ENCODE measurements at places on chromosomes 2 and 18. TPM values are rescaled to one million over a fixed set of nuclear protein-coding genes. Genes with fewer than 3 reads are reported as not detected.

Gene CYTIP
- 1.1 TPM for polyA plus RNA-seq

Gene EPAS1
- 239 TPM for polyA plus RNA-seq

Gene POTEC
- polyA plus RNA-seq = not detected

Gene PLEKHM3
- 17.9 TPM for polyA plus RNA-seq

DNA sequence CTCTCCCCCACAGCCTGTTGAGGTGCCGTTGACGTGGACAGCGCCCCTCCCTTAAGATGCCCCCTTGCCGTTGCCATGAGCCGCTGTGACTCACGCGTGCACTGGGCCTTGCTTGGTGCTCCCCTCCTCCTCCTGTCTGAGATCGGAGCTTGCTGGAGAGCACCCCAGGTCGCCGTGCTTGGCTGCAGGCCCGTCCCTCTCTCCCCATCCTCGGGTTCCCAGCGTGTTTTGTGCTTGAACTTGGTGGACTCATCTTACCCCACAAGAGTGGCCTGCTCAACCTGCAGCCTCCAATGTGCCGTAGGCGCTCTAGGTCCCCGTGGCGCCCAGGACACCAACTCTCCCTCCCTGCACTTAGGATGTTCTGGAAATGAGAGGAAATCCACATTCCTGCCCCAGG, 39.9 kb downstream of the GBX2 start:
- no peak for DNase-seq

DNA sequence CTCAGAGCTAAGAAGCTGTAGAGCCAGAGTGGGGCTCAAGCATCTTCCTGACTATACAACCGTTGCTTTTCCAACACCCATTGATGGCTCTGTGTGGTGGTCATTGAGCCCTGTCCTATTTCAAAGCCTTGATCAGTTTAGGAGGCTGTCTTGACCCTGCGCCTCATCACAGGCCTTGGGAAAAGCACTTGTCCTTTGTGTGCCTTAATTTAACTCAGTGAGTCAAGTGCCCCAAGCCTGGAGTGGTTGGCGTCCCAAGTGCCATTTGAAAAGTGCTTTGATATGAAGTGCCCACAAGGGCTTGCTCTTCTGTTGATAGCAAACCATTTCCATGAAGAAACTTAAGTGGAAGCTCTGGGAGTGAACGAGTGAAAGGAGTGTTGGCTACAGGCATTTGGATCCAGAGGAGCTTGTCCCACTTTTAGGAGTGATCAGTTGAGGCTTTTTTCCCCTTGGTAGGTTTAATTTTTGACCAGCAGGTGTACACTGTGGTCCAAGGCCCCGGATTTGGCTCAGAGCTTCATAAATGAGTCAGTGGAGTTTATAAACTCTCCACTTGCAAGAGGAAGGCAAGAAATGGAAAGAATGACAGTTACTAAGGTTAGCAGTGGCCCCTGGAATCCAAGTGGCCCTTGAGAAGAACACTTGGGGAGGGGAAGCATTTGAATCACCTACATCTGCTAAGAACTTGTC, 50.3 kb downstream of the ACTR2 start:
- DNase-seq = peak; percentile 65

DNA sequence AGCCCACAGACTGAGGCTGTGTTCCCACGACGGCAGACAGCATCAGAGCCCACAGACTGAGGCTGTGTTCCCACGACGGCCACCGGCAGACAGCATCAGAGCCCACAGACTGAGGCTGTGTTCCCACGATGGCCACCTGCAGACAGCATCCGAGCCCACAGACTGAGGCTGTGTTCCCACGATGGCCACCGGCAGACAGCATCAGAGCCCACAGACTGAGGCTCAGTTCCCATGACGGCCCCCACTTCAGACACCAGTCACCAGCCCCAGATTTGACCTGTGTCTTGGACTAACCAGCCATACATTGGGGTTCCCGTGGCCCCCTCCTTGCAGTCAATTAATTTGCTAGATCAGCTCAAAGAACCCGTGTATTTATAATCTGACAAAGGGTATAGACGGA, 57.8 kb upstream of the SNTG2 start:
- no peak for DNase-seq

Gene MBD2
- polyA plus RNA-seq = 62.3 TPM

- DNase-seq = peak; percentile 79
Measured at GRCh38 chr2:240916571-240917008, 10.5 kb downstream of the CROCC2 start.

GRCh38 chr2:95099910-95100309, 21.7 kb downstream of the MRPS5 start:
- DNase-seq = no peak

DNA sequence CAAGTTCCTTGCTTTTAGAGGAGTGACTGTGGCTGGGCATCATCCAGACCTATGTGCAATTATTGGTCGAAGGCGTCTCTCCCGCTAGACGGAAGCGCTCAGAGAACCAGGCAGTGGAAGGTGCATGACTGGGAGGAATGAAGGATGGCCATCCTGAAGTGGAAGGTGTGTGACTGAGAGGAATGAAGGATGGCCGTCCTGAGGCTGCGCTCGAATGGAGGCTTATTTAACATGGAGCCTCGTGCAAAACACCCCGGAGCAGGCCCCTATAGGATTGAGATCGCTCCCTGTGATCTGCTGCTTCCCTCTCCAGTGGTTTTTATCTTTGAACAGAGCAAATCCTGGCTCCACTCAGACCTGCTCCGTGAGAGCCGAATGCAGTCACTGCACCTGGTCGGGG, 140.2 kb upstream of the ID2 start:
- DNase-seq = no peak

GRCh38 chr2:162013514-162014475, 60.2 kb downstream of the DPP4 start:
- DNase-seq = no peak

GRCh38 chr2:111656894-111657293, 227.1 kb downstream of the ANAPC1 start:
- no peak for DNase-seq

- DNase-seq = no peak
Measured at GRCh38 chr2:67725731-67726130, 328.6 kb downstream of the ETAA1 start.

Gene DPP4
- 51.1 TPM for polyA plus RNA-seq

Gene KCNS3
- 29.6 TPM for polyA plus RNA-seq

DNA sequence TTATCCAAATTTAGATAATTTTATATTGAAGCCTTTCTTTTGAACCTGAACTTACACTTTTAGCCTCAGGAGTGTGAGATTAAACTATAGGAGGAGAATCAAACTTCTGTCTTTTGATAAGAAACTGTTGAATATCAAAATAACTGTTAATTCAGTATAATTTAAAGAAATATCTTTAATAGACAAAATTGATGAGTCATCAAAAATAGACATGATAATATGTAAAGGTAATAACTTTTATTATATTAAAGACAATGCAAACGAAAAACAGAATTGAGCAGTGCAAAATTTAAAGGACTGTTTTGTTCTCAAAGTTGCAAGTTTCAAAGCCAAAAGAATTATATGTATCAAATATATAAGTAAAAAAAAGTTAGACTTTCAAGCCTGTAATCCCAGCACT, 2.0 kb upstream of the WDR35 start:
- no peak for DNase-seq

Gene GPR39
- polyA plus RNA-seq = 4.2 TPM

- no peak for DNase-seq
Measured at GRCh38 chr2:72220170-72220569, 72.5 kb upstream of the CYP26B1 start.

- DNase-seq = no peak
Measured at GRCh38 chr18:21369146-21369545, 127.1 kb downstream of the GREB1L start.

DNA sequence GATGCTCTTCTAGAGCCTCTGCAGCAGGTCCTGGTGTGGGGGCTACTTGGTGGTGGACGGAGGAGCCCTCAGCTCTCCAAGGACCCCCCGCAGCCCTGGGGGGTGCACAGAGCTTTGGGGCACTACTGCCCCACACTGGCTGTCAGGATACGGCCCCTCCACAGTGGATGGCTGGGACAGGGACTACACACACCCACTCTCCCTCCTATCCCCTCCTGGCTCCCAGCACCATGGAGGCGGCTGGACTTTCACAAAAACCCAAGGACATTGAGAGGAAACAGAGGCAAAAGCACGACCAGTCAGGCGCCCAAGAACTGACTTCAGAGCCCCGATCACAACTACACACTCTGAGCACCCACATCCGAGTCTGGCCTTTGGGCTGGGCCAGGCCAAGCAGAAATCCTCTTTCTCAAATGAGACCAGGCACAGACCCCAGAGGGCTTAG, 12.6 kb downstream of the GPR35 start:
- peak; percentile 22 for DNase-seq

Gene CCDC85A
- polyA plus RNA-seq = 2.6 TPM

Gene TUBA3E
- polyA plus RNA-seq = not detected

GRCh38 chr2:4151521-4151920, 448.1 kb downstream of the DCDC2C start:
- DNase-seq = no peak

DNA sequence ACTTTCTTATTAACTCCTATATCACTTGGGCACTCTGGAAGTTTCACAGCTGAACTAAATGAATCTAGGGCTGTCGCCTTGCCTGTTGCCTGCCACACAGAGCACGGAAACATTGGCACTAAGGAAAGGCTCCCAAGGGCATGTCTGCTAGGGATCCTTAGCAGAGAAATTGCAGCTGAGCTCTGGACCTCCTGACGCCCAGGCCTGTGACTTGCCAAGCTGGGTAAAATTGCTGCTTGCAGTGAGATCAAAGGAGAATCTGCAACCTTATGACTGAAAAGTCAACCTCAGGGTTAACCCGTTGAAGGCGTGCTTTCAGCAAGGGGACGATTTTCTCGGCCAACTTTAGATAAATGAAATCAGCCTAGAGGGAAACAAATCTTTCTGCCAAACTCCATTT, 189.8 kb downstream of the NCK2 start:
- DNase-seq = no peak

Gene TP53I3
- polyA plus RNA-seq = 67.4 TPM

Data from left lung (tissue), 14 donors.